ENCODE measurements at places on chromosomes 2 and 18.

DNA sequence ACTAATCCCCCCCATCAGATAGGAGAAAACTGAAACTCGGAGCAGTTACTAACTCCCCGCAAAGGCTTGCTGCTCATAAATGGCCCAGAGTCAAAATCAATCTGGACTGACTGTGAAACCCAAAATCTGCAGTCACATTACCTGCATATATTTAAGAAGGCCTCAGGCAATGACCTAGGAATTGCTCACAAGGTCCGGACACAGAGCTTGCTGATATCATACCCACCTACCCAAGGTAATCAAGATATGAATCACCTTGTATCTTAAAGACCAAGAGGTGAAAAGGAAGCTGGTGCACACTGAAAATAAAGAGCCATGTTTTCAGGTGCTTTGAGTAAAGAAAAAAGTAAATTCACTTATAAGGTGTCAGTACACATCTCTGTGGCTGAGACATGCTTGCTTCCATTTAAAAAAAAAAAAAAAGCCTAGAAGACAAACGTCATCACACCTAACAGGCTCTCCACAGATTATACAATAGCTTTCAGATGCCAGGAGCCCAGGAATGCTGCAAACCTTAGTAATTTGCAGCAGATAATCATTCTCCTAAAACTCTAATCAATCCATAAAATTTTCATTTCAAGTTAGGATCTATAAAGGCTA lies 195.4 kb downstream of the ZEB2 start:
- DNase-seq: no peak

GRCh38 chr2:226813148-226813701 lies 13.6 kb upstream of the IRS1 start:
- no peak for DNase-seq

DNA sequence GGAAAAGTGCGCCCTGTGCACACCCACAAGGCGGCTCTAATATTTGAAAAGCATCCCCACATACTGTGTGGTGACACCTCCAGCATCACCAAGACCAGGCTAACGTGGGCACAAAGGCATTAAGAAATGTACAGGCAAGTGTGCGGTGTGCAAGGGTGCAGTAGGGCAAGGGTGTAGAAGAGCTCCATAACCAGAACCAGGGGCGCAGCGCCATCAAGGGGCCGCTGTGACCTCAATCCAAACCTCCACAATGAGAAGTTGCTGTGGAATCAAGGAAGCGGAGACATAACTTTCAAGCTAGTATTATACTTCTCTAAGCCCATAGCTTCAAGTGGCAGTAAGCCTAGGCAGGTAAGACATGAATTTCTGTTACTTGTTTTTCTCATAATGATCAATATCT lies 13.0 kb downstream of the L3MBTL4 start:
- no peak for DNase-seq

- no peak for DNase-seq
These were observed 80.4 kb downstream of the TGFA start for GRCh38 chr2:70473101-70473722.

DNA sequence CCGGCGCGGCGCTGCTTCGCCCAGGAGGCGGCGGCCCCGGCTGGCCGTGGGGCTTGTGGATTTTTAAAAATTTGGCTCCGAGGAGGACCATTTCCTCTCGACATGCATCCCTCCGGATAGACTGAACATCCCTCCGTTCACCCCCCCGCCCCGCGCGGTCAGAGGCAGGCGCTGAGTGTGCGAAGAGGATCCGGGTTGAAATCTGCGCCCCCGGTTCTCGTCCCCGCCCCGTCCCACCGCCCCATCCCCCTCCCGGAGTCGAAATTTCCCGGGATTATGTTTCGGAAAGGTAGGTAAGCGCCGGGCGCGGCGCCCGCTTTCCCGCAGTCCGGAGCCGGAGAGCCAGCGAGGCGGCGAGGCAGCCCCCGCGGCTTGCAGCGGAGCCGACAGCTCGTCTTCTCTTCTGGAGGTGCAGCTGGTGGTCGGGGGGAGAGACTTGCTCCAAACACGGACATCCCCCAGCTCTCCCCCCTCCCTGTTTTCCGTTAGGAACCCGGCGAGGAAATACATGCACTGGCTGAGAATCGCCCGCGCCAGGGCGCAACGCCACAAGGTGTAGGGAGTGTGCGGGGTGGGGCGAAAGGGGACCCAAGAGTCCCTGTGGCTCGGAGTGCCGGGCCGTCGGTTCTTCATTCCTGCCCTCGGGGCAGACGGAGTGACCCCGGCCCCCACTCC lies at the start of gene PRKCE:
Gene PRKCE (plus strand): TSS at position 261 of the 675 bp plus-strand sequence.
- DNase-seq: no peak

- DNase-seq: no peak
These were observed 40.3 kb upstream of the SIGLEC15 start for GRCh38 chr18:45785134-45785533.

- DNase-seq: no peak
These were observed 88.0 kb downstream of the FTCDNL1 start for GRCh38 chr2:199762963-199763362.

DNA sequence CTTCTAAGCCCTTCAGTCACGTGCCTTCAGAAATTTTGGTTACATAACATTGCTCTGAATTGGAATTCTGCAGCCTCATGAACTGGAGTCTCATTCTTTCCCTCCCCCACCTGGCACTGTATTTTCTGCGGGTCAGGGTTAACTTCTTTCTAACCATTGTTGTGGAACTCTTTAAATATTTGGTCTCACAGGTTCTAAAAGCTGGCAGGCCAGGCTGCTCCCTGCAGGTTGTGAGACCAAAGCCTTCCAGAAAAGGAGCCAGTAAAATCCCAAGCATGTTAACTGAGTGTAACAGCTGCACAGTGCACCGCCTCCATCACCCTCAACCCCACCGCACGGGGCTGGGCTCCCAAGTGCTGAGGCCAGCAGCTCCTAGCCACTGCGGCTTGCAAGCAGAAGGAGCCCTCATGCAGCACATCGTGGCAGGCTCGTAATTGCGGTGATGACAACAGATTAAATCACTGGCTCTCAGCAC lies 174.1 kb upstream of the ALPP start:
- no peak for DNase-seq

DNA sequence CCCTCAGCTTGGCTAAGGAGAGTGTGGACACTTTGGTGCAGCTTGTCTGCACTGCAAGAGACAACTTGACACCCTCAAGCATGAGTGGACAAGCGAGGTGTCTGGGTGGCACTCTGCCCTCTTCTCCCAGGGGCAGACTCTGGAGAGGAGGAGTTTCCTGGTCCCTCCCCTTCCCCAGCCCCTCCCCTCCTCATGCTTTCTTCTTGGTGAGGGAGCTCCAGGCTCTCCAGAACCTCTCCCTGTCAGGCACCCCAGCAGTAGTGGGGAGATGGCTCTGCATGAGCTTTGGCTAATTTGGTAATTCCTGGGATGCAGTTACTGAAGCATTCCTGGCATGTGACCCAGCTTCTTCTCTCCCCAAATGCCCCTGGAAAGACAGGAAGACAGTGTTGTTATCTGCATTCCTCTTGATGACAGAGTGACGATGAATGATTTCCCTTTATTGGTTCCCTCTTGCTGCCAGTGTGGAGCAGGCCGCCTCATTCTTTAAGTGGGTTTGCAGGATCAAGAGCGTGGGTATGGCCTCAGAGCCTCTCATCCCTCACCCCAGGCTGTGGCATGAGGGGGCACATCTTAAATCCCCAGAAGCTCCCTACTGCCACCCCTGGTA lies 89.2 kb downstream of the STPG4 start:
- DNase-seq: peak; percentile 96

GRCh38 chr2:65754219-65754618 lies 321.8 kb upstream of the SPRED2 start:
- no peak for DNase-seq

- DNase-seq: no peak
These were observed 66.4 kb upstream of the TANC1 start for GRCh38 chr2:158902005-158902398.

GRCh38 chr2:220036431-220036830 lies 409.0 kb downstream of the SLC4A3 start:
- peak; percentile 13 for DNase-seq

GRCh38 chr2:18104595-18105224 lies 226.2 kb downstream of the KCNS3 start:
- DNase-seq: no peak

DNA sequence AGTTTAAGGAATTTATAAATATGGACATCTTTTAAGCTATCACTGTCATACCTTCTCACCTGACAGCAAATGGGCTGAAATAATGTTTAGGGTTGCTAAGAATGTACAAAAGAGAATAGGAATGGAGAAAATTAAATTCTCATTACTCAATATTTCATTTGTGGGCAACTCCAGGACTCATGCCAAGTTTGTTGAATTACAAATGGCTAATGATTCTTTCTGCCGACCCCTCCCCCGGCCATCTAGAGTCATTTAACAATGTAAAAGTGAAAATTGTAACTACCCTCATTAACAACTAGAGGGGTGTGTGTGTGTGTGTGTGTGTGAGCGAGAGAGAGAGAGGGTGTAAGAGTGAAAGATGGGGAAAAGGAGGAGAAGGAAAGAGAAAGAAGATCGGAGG lies 708.5 kb upstream of the FAM98A start:
- no peak for DNase-seq

DNA sequence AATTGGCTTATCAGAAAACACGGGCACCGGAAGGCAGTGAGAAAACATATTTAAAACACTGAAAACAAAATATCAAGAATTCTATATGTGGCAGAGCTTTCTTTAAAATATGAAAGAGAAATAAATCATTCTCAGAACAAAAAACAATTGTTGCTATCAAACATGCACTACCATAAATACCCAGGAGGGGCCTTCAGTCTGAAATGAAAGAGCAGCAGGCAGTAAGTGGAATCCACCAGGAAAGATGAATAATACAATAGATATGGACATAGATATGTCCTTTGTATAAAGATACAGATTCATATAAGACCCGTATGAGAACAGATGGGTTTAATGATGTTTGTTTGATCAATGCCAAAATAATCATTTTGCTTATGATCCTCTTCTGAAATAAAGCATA lies 142.0 kb downstream of the TMEM18 start:
- no peak for DNase-seq

- peak; percentile 42 for DNase-seq
These were observed 31.2 kb downstream of the KIF3C start for GRCh38 chr2:25951071-25951547.

- DNase-seq: no peak
These were observed 149.1 kb downstream of the SLC8A1 start for GRCh38 chr2:40302751-40303325.

GRCh38 chr2:206392118-206392517 lies 51.2 kb upstream of the ADAM23 start:
- peak; percentile 28 for DNase-seq

- no peak for DNase-seq
These were observed 107.9 kb downstream of the MAP4K4 start for GRCh38 chr2:101805152-101806088.

DNA sequence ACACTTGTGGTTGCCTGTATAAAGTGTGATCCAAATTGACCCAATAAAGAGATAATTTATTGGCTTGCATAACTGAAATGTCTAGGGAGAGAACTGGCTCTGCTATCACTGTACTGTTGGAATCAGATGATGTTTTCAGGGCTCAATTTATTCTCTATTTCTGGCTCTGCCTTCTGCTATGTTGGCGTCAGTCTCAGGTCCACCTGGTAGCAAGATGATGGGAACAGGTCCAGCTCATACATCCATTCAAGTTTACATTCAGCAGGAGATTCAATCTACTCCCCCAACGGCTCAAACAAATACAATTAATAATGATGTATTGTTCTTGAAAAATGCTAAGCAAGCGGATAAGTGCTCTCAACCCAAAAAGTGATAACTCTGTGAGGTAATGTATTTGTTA lies 297.7 kb upstream of the SYT4 start:
- no peak for DNase-seq

Measured in AG09309 (cell line).